GF-D8 (cell line): ENCODE measurements at places on chromosomes 2 and 18.

GRCh38 chr2:37052600-37053332, 31.4 kb downstream of the HEATR5B start:
- no peak for DNase-seq

DNA sequence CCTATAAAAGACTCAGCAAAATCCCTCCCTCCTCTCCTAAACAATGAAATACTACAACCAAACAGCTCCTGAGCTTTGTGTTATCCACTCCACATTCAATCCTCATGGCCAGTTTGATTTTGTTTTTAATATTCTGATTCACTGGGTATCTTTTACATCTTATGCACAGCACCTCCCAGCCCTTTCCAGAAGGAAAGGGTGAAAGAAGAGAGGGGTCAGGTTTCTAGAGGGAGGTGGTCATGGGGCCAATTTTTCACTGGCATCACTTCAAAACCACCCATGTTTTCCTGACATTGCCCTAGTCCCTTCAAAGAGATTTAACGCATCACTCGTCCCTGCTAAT, 315.6 kb downstream of the LPIN1 start:
- DNase-seq: no peak

- no peak for DNase-seq
Observed at GRCh38 chr2:96139181-96139758, 968 bp upstream of the ASTL start.

- DNase-seq: no peak
Observed at GRCh38 chr2:182047544-182047943, 61.9 kb downstream of the PPP1R1C start.

DNA sequence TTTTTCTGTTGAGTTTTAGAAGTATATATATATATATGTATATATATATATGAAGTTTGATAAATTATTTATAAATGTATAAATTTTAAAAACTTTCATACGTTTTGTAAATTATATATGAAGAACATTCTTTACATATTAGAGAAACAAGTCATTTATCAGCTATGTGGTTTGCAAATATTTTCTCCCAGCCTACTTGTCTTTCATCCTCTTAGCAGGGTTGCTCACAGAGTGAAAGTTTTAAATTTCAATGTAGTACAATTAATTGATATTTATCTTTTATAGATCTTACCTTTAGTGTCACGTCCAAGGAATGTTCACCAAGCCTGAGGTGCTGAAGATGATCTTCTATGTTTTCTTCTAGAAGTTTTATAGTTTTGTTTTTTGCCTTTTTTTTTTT, 78.3 kb upstream of the HS6ST1 start:
- no peak for DNase-seq

DNA sequence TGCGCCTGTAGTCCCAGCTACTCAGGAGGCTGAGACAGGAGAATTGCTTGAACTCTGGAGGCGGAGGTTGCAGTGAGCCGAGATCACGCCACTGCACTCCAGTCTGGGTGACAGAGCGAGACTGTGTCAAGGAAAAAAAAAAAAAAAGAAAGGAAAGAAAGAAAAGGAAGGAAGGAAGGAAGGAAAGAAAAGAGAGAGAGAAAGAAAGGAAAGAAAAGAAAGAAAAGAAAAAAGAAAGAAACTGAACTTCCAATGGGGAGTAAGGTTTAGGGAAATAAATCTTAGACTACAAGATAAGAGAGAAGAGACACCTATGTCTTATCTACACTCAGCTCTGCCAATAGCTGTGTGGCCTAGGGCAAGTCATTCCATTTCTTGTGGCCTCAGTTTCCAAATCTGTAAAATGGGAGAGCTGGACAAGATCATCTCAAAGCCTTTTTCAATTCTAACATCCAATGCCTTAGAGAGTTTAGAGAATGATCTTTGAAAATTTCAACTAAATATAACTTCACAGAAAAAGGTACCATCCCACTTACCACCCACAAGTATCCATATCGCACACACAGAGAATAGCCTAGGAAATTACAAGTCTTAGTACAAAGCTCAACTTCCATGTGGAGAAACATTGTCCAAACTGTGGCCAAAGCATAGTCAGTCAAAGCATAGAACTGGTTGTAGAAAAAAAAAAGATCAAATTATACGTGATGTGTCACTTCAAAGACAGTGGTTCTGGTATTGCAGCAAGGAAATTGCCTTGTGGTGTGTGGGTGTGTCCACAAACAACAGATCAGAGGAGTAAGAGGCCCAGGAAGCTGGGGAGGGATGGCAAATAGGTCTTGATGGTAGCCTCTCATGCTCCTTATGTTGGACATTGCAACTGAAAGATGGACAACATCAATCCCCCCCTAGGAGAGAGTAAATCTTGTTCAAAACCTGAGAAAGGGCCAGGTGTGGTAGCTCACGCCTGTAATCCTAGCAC, 42.4 kb downstream of the SLC14A2 start:
- DNase-seq: no peak

GRCh38 chr2:162509288-162509968, 165.5 kb downstream of the GCA start:
- DNase-seq: no peak

DNA sequence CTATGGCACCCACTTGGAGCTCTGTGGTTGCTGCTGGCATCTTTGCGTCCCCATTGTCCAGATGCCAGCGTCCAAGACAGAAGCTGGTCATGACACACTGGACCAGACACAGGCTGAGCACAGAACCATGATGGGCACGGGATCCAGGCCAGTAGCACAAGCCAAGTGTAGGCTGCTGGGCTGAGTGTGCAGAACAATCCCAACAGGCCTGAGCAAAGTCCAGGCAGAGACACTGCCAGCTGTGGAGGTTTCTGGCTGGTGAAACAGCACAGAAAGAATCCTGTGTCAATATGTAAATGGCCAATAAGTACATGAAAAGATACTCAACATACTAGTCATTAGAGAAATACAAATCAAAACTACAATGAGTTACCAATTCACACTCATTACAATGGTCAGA, 705.4 kb downstream of the METTL4 start:
- DNase-seq: no peak

DNA sequence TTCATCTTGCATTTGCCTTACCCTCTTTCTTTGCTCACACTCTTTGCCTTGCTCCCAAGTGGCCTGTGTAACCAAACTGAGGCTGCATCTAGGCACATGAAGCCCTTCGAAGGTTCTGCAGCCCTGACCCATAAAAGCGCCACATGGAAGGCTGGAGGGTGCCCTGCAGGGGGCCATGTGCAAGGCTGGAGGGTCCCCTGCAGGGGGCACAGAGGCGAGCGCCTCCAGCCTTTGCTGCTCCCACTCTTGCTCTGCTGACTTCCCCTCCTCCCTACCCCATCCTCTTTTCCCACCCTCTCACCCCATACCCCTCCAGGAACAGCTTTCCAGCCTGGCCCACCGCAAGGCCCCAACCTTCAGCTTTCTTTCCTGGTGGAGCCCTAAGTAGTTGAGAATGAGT, 317.3 kb downstream of the CELF4 start:
- DNase-seq: no peak

DNA sequence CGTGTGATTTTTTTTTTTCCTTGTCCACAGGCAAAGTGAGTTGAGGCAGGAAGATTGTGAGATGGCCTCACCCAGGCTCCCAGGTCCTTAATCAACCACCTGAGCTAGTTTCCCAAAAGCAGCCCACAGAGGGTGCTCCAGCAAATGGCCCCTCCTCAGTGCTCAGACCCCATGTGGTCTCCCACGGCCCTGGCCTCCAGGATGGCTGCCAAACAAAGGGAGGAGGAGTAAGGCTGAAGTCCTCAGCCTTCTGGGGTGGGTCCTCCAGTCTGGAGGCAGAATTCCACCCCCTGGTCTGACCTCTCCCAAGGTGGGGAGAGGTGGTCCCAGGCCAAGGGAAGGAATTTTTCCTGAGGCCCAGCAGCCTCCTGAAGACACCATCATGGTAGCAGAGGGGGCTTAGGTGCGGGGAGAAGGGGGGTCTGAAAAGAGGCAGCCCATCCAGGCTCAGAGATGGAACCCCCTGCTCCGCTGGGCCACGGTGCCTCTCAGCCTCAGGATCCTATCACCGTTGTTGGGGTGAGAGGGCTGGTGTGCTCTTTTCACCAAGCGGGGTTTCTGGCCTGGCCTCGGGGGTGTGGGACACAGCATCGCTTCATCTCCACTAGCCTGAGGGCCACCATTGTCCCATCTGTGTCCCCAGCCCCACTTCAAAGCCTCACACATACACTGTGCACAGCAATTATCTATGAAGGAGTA, 2.3 kb downstream of the NGEF start:
- no peak for DNase-seq

GRCh38 chr2:39123436-39123999, 2.7 kb upstream of the SOS1 start:
- DNase-seq: no peak

DNA sequence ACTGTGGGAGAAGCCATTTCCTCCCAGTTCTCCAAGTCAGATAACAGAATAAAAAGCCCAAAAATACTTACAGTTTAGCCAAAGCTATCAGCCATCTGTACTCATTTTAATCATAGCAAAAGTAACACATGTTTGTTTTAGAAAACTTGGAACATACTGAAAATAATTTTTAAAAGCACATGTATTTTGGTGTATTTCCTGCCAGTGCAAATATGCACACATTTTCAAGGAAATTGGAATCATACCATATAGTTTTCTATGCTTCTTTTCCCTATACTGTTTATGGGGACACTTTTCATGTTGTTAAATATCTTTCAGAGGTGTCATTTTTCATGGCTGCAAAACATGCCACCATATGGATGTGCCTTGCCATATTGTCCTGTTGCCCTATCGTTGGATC, 51.2 kb downstream of the BOD1L2 start:
- no peak for DNase-seq

- no peak for DNase-seq
Observed at GRCh38 chr2:8584174-8585066, 97.4 kb upstream of the ID2 start.

DNA sequence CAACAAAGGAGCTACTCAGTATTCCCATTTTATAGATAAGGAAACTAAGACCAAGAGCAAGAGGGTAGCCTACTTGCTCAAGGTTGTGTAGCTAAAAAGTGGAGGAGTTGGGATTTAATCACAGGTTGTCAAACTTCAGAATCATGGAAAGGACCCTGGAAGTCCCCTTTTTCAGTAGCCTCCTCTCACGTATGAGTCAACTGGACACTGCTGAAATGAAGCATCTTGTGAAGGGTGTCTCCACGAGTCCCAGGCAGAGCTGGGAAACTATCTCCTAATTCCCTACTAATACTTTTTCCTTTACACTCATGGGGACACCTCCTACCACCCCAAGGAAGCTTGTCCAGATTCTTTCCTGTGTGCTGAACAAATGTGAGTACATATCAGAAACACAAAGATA, 155.8 kb downstream of the RHBDD1 start:
- no peak for DNase-seq
